ENCODE measurements at places on chromosomes 7 and 10.

- no peak for DNase-seq
Observed at GRCh38 chr10:25072786-25073185, 56.4 kb downstream of the THNSL1 start.

DNA sequence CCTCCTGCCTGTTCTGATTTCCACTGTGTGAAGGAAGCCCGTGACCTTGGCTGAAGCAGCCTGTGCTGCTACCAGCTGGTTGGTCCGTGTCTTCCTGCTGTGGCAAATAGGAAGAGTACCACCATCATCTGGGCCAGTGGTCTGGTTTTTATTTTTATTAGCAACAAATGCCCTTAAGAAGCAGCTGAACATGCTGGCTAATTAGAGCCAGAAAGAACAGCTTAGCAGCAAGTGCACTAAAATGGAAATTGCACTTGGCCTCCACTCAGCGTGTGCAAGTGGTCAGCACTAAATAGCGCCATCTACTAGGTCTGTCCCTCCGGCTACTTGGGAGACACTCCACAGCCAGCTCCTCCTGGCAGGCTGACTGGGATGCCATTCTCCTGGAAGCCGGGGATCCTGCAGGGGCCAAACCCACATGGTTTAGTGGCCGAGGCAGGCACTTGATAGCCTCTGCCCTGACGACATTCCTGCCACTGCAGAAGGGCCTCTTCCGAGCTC, 690.3 kb upstream of the FOXK1 start:
- no peak for DNase-seq

DNA sequence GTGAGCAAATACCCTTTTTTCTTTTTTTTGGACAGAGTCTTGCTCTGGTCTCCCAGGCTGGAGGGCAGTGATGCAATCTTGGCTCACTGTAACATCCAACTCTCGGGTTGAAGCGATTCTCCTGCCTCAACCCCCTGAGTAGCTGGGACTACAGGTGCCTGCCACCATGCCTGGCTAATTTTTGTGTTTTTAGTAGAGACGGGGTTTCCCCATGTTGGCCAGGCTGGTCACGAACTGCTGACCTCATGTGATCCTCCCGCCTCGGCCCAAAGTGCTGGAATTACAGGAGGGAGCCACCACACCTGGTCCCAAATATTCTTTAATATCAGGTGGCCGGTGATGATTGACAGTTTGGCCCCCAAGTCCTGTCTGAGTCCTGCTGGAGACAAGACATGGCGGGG, 6.6 kb downstream of the LAT2 start:
- DNase-seq: no peak

DNA sequence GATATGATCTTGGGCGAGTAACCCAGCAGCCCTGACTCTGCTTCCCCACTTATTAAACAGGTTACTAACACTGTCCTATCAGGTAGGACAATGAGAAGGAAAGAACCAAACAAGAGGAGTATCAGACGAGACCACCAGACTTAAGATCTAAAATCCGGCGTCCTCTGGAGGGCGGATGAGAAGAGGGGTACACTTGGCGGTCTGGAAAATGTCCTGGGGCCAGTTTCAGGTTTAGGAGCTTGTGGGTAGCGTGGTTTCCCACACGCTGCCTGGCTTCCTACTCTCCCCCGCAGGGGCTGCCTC, 635 bp downstream of the ZNF32 start:
- DNase-seq: no peak

DNA sequence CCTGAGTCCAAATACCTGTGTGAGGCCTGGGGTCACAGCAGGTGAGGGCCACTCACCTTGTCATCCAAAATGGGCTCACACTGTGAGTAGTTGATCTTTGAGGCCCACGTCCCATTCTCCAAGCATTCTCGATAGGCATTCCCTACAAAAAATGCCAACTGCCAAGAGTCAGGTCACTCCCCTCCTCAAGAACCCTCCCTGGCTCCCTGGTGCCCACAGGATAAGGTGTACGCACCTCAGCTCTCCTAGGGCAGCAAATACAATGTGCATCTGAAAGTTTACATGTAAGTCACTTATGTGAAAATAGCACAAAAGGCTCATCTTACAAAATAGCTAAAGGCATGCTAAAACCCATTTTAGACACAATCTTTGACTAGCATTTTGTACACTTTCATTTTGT, 15.1 kb downstream of the CRHR2 start:
- no peak for DNase-seq

- DNase-seq: no peak
Observed at GRCh38 chr7:110835849-110836248, 255.1 kb upstream of the LRRN3 start.

- no peak for DNase-seq
Observed at GRCh38 chr7:72025381-72025960, 386.7 kb downstream of the CALN1 start.

DNA sequence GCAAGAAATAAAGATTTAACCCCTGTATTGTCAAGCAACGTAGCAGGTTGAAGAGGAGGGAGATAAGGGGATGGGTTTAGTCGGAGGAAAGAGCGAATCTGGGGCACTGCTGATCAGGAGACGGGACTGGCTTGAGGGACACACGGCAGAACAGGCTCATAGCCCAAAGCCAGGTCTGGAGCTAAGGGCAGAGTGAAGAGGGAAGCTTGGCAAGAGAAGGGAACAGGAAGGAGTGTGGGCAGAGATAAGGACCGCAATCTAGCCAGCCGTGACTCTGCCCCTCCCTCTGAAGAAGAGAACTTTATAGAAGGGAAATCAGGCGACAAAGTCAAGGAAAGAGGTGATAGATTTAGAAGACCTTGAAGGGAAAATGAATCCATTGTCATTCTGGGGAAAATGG, 67.6 kb downstream of the CAV1 start:
- no peak for DNase-seq

- DNase-seq: no peak
Observed at GRCh38 chr7:27433581-27433980, 191.0 kb downstream of the EVX1 start.

DNA sequence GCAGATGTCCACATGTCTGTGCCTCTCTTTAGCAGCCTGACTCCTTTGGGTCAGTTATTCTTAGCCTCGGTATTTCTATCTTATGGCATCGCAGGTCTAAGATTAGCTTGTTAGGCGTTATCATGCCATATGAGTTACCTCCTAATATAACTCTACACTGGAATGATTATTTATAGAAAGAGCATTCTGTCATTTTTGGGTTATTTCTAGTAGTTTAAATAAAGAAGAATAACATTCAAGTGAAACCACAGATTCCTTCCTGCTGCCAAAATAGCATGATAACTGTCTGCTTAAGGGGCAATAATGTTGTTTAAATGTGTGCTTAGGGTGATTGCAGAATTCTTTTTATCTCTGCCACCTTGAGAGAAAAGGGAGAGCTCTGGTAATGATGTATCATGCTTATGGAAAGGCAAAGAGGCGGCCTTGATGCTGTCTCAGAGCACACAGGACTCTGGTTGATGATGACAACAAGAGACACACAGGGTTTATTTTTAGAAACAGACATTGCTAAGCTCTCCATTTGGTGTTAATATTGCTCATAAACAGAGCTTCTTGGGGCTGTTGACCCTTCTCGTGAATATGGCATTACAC, 10.4 kb downstream of the HDAC9 start:
- no peak for DNase-seq

- no peak for DNase-seq
Observed at GRCh38 chr10:72024596-72024995, 60.4 kb downstream of the CHST3 start.

DNA sequence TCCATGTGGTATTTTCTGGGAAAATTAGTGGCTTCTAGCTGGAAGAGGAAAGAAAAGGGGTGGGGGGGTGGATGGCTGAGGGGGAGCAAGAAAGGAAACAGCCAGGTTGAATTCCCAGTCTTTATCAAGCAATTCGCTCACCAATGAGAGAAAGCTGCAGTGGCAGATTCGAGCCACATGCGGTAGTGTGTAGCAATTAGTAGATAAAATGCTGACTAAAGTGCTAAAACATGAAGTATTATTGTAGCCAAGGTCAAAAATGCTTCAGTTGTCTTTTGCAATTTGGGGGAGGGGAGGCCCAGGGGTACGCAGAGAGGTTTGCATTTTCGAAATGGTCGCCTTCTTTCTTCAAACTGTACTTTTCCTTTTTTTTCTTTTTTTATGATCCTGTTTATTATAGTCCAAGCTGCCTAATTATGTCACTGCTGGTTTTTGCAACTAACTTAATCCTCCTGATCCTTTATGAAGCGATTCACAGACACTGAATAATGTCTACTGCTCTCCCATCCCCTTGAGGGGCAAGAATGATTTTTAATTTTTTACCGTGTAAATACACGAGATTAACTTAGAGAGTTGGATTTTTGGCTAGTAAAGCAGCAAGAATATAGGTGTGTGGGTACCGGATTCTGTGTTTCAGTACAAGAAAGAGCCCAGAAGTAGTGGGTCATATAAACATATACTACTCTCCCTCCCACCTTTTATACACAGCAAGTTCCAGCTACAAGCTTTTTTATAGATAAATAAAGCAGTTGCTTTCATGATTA, 3.6 kb upstream of the ARID5B start:
- no peak for DNase-seq

- DNase-seq: no peak
Observed at GRCh38 chr7:132270517-132270916, 305.8 kb downstream of the PLXNA4 start.
